ENCODE measurements at places on chromosomes 12 and 14.

DNA sequence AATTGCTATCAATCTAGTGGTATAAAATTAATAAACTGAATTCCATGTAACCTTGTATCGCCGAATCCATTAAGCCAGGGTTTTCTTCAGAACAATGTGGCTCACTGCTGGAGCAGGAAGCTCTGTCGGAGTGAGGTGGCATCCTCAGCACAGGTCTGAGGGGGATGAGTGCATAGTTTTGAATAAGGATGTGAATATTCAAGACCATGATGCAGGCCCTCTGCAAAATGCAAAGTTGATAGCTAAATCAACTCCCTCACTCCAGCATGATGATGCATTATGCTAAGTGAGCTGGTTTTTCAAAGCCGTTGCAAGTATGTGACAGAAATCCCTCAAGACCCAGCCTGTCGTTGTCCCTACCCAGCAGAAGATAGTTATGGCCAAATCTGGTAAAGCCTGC, 53.0 kb downstream of the TRIM9 start:
- no peak for DNase-seq

DNA sequence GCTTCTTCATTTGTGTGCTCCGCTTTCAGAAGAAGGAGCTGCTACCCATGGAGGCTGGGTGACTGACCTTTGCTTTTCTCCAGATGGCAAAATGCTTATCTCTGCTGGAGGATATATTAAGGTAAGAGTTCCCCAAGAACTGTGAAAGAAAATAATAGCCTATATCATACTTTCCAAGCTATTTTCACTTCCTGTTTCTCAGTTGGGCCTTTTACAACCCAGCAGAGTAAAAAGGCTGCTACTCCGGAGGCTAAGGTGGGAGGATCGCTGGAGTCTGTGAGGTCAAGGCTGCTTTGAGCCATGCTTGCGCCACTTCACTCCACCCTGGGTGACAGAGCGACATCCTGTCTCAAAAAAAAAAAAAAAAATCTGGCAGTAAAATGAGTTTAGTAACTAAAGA, 82.1 kb downstream of the APAF1 start:
- DNase-seq, result no peak

- no peak for DNase-seq
Observed at GRCh38 chr12:52534482-52534881, 14.3 kb upstream of the KRT5 start.

DNA sequence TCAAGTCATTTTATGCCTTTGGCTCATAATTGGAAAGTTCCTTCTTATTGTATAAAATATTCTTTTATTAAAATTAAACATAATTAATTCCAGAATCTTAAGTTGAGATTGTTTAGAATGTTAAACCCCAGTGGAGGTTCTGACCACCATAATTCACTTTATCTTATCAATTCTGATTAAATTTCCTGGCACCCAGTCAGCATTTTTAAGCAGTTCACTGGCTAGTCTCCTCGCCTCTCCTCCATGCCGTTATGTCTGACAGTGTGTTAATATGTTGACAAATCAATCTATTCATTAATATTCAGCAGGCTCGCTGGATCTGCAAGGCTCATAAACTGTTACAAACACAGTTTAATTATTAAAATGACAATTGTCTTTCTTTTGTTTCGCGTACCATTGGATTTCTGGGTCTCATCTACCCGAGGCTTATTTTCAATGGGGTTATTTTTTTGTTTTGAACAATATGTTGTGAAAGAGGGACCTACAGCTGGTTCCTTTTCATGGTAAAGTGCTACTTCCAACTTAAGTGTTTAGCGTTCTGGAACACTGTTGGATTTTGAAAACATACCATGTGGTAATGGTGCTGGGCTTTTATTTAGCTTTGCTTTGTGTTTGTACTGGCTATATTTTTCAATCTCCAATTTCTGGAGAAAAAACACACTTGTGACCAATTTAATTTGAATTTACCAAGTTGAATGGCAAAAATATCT, 339.7 kb downstream of the PRKD1 start:
- DNase-seq, result no peak

DNA sequence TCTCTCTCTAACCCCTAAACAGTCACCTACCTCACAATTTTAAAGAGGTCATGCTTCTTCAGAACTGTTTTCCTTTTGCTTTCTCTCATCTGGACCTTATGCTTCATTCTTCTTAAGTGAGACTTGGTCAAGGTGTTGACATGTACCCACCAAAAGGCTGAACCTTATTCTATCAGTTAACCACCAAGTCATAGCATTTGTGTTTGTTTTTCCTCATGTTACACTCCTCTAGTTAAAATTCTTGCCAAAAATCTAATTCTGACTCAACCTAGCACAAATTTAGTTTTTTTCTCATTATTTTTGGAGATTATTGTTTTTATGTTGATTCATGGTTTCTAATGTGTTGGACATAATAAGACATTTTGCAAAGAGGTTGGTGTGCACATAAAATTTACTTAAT, 578.6 kb downstream of the SLC16A7 start:
- no peak for DNase-seq

GRCh38 chr14:76267322-76268046, 108.5 kb upstream of the ESRRB start:
- peak; percentile 71 for DNase-seq

- no peak for DNase-seq
Observed at GRCh38 chr12:29638528-29638927, 141.0 kb upstream of the OVCH1 start.

GRCh38 chr14:87323191-87323590, 669.8 kb downstream of the GALC start:
- DNase-seq, result no peak
